ENCODE measurements at places on chromosomes 1 and 21.

DNA sequence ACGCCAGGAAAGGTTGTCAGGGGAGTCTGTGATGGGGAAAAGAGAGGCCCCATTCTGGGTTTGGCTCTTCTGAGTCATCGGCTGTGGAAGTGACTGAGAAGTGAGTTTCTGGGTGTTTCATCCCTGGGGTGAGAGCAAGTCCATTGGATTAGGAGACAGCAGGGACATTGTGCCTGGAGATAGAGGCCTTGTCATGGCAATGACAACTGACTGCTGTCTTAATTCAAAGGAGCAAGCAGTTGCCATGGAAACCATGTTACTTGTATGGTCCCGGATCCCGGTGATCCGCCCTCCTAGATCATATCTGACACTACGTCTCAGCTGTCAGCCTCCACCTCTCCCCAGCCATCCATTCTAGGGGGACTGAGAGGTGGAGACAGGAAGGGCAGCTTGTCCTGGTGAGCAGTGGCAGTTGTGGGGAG, 34.4 kb downstream of the KIAA0040 start:
- no peak for DNase-seq

DNA sequence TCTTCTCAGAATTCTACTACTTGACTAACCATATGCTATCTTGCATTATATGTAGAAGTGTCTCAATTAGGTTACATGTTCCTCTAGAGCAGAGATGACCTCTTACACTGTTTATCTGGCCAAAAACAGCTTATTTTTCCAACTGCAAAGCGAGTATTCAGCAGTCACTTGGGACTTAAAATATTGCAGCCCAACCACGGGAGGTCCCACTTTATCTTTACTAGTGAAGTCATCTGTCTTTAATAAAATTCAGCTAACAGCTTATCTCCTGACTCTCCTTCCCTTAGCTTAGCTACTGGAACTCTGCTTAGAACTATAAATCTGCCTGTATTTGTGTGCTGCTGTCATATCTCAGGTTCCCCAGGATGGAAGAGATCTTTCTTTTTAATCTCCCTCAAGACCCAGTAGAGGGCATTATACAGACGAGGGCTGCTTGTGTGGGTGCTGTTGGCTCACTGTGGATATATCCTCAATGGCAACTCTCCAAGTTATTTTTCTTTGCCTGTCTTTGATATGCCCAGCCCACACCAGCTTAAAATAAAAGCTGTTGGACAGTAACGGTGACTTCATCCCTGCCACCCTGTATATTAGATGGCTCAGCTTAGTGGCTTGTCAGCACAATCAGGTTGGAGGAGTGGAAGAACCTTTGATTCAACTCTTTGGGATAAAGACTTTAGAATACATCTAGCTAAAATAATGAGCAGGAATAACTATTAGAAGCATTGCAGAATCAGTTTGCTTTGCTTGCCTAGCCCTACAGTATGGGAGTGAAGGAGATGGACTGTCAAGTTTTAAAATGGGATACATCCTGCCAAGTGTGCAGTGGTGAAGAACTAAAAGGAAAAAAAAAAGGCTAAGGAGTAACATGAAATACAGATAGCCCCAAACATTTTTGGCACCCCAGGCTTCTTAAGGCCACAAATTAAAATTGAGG, 9.6 kb downstream of the ENSA start:
- DNase-seq: no peak

DNA sequence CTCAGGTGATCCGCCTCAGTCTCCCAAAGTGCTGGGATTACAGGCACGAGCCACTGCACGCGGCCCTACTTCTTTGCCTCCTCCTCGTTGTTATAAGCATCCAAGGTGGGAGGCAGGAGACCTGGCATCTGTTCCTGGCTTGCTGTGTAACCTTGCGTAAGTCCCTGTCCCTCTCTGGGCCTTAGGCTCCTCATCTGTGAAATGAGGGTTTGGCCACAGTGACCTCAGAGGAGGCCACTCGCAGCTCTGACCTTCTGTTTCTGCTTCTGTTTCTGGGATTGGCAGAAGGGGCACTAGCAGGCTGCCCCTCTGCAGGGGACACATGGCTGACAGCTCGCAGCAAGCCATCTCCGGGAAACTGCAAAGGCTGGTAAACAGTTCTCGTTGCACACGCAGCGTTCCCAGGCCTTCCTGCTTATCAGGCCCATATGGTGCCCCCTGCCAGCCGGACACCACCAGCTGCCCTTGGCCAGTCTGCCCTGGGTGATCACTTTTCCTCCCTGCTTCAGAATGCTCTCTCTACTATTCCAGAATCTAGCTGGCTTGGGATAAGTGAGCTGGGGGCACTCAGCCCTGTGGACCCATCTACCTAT, 2.6 kb upstream of the LDLRAP1 start:
- DNase-seq: no peak

GRCh38 chr1:1225238-1225845, 6.5 kb downstream of the SDF4 start:
- DNase-seq: no peak

DNA sequence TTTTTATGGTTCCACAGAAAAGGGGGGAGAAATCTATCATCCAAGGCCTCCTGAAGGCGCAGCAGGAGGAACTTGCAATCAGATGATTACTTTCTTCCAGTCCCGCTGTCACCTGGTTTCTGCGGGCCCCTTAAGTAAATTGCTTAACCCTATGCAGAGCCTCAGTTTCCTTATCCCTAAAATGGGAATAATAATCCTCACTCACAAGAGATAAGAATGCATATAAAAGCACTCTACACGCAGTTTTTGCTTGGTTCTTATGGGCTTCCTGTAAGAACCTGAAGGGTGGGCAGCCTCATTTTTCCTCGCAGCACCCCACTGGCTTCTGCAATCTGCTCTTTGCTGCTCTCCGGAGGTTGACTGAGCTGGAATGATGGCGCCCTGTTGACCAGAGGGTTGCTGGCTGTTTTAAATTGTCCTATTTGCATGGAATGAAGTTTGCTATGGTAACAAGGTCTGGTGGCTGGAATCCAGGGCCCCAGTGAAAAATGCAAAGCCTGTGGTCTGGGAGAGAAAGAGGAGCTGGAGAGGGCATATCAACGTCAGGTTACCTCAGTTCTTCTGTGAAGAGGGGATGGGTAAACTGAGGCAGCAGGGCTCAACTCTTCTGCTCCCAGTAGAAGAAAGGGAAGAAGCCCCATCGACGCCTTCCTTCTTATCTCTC, 1.0 kb upstream of the KAZN start:
- no peak for DNase-seq

DNA sequence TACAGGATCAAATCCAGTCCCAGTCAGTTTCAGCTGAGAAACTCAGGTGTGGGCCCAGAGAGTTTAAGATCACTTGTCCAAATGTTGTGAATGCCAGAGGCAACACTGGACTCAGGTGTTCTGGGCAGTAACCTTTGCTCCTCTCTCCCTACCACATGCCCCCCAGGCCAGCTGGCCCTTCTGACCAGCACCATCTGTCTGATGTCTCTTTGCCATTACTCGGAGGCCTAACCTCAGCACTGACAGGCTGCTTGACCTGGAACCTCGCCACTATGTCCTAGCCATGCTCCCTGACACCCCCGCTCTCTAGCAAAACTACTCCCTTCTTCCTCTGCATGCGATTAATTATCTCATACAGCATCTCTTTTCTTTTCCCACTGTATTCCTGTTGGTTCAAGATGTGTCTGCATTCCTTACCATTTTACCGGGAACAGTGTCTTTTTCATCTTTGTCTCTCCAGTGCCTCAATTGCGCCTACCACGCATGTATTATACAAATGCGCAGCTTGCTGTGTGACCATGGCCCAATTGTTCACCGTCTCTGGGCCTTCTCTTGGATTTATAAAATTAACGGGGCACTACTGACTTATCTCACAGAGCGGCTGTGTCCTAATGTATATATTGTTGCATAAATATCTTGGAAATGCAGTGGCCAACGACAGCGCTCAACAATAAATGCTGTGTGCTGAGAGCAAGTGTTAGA, 159.5 kb upstream of the IRF2BP2 start:
- no peak for DNase-seq

GRCh38 chr1:78668427-78668826, 18.8 kb downstream of the IFI44 start:
- no peak for DNase-seq

GRCh38 chr21:41778930-41779600, 12.2 kb upstream of the RIPK4 start:
- DNase-seq: no peak

All from amygdala (tissue), 56 donors.